Astrocyte of the spinal cord (primary cell): ENCODE measurements at places on chromosomes 13 and 19.
A peak's percentile ranks its signal among the peaks of the same experiment; 100 is the strongest.

- DNase-seq, result no peak
These were observed 1872.3 kb upstream of the PCDH20 start for GRCh38 chr13:63287926-63288325.

DNA sequence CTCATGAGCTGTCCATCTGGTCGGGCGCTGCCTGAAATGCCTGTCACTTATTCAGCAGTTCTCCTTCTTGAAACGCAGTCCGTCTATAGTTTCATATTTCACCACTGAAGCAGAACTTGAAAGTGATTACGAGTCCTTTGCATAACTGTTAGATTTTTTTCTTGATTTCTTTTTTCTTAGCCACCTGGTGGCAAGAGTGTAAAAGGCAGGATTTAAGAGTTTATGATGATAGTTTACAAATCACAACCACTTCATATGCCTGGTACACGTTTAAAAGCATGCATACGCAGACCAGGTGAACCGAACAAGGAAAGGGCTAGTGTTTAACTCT is 45.8 kb downstream of the GGACT start:
- peak; percentile 71 for DNase-seq

GRCh38 chr19:38293281-38293680 is 10.8 kb upstream of the C19orf33 start:
- DNase-seq, result no peak

DNA sequence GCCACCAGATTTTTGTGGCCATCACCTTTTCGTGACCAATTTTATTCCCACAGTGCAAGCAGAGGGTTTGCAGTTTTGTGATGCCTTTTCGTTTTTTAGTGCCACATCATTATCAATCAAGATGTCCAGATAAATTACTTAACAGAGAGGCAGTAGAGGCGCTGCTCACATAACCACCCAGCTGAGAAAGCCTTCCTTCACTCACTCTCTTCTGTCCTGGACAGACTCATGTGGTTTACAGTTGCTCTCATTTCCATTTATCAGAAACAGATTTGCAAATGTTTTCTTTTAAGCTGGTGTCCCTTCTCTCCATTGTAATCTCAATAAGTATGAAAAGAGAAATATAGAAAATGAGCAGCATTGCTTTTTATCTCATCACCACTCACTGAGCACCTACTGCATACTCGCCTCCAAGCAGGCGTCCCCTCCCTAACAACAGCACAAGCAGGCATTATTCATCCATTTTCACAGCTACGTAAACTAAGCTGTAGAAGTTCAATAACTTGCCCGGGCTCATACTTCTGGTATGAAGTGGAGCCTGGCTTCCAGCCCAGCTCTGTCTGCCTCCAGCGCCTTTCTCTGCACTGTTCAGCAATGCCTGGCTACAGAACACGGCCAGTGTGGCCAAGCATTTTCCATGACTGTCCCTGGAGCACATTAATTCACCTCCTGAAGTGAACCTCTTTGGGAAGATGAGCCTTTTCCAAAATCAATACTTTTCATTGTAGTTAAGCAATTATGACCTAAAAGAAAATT is 34.6 kb upstream of the KATNAL1 start:
- peak; percentile 94 for DNase-seq

GRCh38 chr13:113116206-113116800 is 6.3 kb upstream of the F10 start:
- no peak for DNase-seq

GRCh38 chr13:23750383-23751121 is 138.6 kb downstream of the MIPEP start:
- DNase-seq, result peak; percentile 61

GRCh38 chr19:44753932-44754749 is 5.6 kb downstream of the BCL3 start:
- peak; percentile 92 for DNase-seq

GRCh38 chr19:52535771-52536447 is 8.4 kb downstream of the ZNF808 start:
- DNase-seq, result peak; percentile 82

GRCh38 chr19:13119627-13120026 is 1.6 kb downstream of the NACC1 start:
- no peak for DNase-seq

DNA sequence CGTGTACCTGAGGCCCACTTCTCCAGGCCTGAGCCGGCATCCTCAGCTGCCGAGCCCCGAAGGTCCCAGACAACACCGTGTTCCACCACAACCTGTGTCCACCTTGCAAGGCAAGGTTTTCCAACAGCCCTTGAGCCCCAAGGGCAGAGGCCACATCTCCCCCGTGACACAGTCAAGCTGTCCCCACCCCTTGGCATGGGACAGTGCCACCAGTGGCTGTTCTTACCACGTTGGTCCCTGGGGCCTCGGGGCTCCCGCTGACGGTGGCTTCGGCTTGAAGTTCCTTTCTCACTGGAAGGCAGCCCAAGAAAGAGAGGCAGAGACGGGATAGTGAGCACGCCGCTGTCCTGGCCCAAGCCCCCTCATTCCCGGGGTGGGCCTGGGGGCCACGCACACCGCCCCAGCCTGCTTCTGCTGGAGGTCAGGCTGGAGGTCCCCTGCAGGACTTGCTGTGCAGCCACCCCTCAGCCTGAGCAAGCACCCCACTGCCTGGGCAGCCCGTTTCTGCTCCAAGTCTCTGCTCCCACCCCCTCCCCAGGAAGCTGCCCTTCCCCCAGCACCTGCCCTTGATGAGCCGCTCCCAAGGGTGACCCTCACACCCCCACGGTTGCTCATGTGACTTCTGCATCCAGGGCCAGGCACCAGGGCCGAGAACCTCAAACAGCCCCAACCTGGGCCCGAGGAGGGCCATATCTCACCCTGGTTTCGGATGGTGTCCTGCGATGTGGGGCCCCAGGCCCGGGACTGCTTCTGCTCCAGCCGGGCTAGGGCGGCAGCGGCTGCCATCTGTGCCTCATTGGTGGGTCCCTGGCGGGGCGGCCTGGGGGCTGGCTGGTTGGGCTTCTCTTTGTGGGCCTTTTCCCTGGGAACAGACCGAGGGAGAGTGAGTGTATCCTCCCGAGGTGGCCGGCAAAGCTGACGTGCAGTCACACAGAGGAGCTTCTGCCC is 4.1 kb downstream of the UBXN6 start:
- no peak for DNase-seq

DNA sequence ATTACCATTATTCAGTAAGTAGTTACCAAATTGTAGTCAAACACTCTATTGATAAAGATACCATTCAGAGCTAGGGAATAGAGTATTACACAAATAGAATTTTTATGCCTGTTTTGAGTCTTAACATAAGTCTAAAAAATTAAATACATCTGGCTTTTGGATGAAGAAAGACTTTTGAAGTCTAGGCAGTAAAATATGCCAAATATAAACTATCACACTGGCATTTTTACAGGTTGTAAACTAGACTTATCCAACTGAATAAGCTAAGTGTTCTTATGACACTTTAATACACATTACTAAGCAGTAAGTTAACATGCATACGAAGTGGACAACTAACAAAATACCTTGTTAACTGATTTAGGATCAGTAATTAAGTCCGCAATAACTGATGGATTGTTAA is 108.9 kb downstream of the MAB21L1 start:
- no peak for DNase-seq

DNA sequence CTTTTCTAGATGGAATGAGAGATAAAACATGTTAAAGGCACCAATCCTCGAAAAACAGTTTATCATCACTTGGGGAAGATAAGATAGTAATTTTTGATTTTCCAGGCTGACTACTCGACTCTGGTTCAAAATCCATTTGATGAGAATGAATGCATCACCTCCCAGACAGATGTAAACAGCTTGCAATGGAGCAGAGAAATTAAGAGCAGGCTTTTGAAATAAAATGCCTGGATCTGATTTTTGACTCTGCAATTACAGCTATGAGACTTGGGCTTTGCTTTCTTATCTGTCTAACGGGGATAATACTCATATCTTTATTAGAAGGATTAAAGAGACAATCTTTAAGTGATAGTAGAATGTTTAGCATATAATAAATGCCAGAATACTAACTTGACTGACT is 1148.9 kb downstream of the OLFM4 start:
- no peak for DNase-seq

DNA sequence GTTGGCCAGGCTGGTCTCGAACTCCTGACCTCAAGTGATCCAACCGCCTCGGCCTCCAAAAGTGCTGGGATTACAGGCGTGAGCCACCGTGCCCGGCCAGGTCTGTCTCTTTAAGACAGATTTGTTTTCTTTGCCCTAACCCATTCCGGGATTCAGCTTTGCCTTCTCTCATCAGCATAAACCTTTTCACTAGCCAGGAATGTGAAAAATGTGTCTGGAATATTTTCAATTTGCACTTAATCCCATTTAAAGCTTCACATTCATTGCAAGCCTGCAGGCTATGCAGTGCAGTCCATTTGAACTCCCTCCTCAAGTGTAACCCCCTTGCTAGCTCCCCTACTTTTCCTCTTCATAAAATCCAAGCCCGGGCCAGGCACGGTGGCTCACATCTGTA is 880 bp upstream of the TMEM160 start:
- DNase-seq, result peak; percentile 19

GRCh38 chr13:23743278-23744076 is 145.7 kb downstream of the MIPEP start:
- DNase-seq, result no peak

GRCh38 chr19:54673222-54673621 is 10.4 kb downstream of the LILRB4 start:
- DNase-seq, result no peak

DNA sequence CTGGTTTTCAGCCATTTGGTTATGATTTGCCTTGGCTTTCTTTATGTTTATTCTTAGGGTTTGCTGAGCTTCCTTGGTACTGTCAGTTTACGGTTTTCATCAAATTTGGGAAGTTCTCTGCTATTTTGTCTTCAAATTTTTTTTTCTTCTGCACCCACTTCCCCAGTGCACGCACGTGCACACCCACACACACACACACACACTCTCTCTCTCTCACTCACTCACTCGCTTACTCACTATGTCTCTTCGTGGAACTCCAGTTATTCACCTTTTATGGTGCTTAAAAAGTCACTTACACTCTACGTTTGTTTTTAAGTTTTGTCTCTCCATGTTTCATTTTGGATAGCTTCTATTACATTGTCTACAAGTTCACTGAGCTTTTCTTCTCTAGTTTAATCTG is 7.1 kb downstream of the AKAP11 start:
- DNase-seq, result no peak

DNA sequence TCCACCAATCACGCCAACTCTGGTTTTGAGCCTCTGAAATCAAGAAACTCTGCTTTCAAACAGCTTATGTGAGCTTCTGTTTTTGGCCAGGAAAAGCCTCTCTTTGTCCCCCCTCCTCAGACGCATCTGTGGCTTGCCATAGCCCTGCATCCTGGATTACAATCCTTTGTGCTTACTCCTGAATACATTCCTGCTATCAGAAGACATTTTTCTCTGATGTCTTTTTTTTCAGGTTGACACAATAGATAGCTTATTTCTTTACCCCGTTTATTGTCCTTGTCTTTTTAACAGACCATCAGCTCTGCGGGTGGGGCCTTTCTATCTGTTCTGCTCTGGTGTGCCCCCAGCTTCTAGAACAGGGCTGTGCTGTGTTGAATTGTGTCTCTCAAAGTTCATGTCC is 11.0 kb downstream of the PNMA8B start:
- DNase-seq, result no peak

DNA sequence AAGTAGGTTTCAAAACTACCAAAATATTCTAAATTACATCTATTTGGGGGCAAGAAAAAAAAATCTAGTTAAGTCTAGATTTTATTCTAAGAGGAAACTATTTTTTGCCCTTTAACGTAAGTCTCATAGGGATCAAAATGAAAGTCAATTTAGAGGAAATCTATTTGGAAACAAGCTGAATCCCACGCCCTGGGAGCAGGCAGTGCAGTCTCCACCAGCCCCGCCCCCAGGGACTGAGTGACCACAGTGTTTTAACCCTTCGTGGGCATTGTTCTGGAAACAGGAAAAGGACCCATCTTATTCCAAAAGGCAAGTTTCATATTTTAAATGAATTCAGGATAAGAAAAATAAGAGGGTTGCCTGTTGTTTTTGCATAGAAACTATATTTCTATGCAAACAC is 209.7 kb downstream of the SPRY2 start:
- peak; percentile 68 for DNase-seq

- DNase-seq, result no peak
These were observed 303.4 kb downstream of the GPC6 start for GRCh38 chr13:93529961-93530360.

GRCh38 chr19:40570313-40571004 is 6.2 kb upstream of the SHKBP1 start:
- peak; percentile 100 for DNase-seq

- DNase-seq, result no peak
These were observed at the start of gene F2RL3 for GRCh38 chr19:16888629-16889365. TSS of gene F2RL3 (plus strand) at chr19:16888999. CDS start at chr19:16889190, 191 bp downstream.

GRCh38 chr19:47766670-47767069 is 11.8 kb upstream of the SELENOW start:
- no peak for DNase-seq
